G401 (cell line): ENCODE measurements at places on chromosomes 5 and 9. TPM values are rescaled to one million over a fixed set of nuclear protein-coding genes. Genes with fewer than 3 reads are reported as not detected.

The FAXDC2 gene
- total RNA-seq = 7.9 and 10.3 TPM in 2 replicates

The FAM169A gene
- 247 and 301 TPM in 2 replicates for total RNA-seq

The ARL10 gene
- total RNA-seq = 0.03 TPM in 1 of 2 replicates, not detected in the other

The CFAP90 gene
- 0.25 TPM in 1 of 2 replicates, not detected in the other for total RNA-seq

The PGM5 gene
- total RNA-seq = 0.68 and 1.5 TPM in 2 replicates

The MYOT gene
- not detected in 2 replicates for total RNA-seq

The CCDC180 gene
- 2.4 and 6.2 TPM in 2 replicates for total RNA-seq

The C1QTNF2 gene
- total RNA-seq = not detected in 2 replicates

The PCDH1 gene
- total RNA-seq = 1.2 and 1.8 TPM in 2 replicates

The AGXT2 gene
- total RNA-seq = not detected in 2 replicates

The IL33 gene
- not detected in 2 replicates for total RNA-seq

The CCDC69 gene
- 3.9 and 7.0 TPM in 2 replicates for total RNA-seq

The KCTD16 gene
- total RNA-seq = 0.18 TPM in 1 of 2 replicates, not detected in the other

The NR2F1-AS1 gene
- 20.8 and 23.0 TPM in 2 replicates for total RNA-seq

The PCDHB7 gene
- not detected in 2 replicates for total RNA-seq

The KCNV2 gene
- not detected in 2 replicates for total RNA-seq

The CNOT8 gene
- total RNA-seq = 63.0 and 69.6 TPM in 2 replicates
